Osteoblast (primary cell): ENCODE measurements at places on chromosomes 2 and 18. TPM values are rescaled to one million over a fixed set of nuclear protein-coding genes. Genes with fewer than 3 reads are reported as not detected.
A peak's percentile ranks its signal among the peaks of the same experiment; 100 is the strongest.

The B3GNT7 gene
- 0.29 and 0.72 TPM in 2 replicates for total RNA-seq

GRCh38 chr18:59123588-59124369, 15.9 kb upstream of the SEC11C start:
- no peak overlapping the region for H3K4me3 ChIP-seq

DNA sequence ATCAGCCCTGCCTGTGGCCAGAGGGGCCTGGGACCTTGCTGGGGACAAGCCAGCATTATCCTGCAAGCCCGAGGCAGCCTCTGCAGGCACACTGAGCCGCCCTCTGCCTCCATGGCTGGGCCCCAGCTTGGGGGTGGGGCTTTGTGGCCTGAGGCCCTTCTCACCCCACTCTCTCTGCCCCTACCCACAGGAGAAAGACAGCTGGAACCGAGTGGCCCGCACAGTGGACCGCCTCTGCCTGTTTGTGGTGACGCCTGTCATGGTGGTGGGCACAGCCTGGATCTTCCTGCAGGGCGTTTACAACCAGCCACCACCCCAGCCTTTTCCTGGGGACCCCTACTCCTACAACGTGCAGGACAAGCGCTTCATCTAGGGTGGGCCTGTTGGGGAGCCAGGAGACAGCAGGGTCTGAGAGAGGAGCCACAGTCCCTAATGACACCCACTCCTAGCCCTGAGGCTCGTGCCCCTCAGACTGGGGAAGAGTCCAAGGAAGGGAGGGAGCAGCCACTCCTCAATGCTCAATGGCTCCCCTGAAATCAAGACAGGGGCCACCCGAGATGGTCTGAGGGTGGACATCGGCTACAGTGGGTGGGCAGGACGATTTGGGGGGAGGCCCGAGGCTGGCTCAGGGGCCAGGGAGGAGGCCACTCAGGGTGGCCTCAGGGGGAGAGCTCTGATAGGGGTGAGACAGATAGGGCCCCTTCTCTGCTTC, 4.4 kb upstream of the CHRNG start:
- H3K4me3 ChIP-seq, result no peak overlapping the region
- peak; percentile 62 for DNase-seq
- no peak overlapping the region for H3K27ac ChIP-seq
- H3K36me3 ChIP-seq, result no peaks in the 10 kb centered on the region
- no peaks in the 10 kb centered on the region for H3K4me1 ChIP-seq

DNA sequence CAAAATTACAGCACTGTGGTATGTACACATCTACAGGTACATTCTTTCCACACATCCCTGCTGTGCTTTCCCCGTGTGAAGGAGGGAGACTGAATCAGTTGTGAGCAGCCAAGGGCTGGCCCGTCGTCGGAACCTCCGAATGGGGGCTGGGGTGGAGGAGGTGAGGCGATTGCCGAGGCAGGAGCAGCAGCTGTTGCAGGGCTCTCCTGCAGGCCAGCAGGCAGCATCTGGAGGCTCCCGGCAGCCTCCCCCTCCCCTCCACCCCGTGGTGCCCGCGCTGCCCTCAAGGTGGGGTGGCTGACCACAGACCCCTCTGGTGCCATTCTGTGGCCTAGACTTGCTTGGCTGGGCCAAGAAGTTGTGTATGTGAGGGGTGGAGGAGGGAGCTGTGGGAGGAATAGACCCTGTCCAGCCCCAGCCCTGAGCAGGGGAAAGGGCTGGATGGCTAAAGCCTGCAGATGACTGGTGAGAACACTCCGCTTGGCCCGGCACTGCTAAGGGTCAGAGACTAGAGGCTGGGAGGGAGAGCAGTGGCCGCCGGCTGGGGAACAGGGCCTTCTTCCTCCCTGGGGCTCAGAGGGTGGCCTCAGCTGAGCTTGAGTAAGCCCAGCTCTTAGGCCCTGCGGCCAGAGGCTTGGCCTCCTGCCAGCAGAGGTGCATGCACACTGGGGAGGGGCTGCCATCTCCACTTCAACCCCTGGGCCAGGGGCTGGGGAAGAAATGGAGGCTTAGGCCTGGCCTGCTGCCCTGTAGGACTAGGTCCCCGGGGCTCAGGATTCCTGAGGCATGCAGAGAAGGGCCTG, 7.6 kb downstream of the STAMBP start:
- peaks cover 18% of the 10 kb centered on the region for H3K4me1 ChIP-seq
- no peak for DNase-seq
- H3K27ac ChIP-seq, result no peak overlapping the region
- H3K4me3 ChIP-seq, result no peak overlapping the region
- H3K27me3 ChIP-seq, result no peaks in the 10 kb centered on the region
- H3K36me3 ChIP-seq, result peaks cover 34% of the 10 kb centered on the region

DNA sequence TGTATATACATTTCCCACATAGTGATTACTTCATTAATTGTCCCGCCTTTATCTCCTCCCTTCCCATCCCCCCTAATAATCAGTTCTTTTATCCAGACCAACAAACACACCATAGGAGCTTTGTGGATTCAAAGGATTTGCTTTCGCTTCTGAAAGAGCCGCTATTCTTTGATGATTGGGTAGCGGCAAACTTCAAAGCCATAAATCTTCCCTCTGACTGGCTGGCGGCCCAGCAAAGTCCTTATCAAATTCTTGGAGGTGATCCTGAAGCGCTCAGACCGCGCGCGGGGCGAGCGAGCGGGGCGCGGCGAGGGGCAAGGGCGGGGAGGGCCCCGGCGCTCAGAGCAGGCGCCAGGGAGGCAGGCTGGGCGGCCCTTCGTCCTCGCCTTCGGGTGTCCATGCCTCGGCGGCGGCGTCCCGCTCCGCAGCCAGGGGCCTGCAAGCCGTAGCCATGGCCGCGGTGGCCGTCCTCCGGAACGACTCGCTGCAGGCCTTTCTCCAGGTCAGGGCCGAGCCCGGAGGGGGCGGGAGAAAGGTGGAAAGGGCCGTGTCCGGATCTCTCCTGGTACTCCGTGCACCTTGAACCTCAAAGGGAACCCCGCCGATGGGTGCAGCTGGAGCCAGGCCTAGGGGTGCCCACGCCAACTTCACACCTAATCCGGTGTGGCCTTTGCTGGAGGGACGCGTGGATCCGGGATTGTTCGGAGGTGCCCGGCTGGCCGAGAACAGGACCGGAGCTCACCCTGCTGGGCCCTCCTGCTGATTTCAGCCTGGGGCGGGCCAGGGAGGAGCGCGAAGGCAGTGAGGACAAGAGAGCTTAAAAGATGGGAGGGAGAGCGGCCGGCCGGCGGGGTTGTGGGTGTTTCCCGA, at the start of gene SP5:
Gene SP5, plus strand, starts transcription at position 276 of the 870 bp plus-strand sequence. Its CDS starts 176 bp downstream, at position 452.
- H3K4me1 ChIP-seq, result no peaks in the 10 kb centered on the region
- H3K4me3 ChIP-seq, result peak within 1 kb of the TSS; percentile 62
- H3K27ac ChIP-seq, result no peak within 1 kb of the TSS
- H3K36me3 ChIP-seq, result no peaks in the 10 kb centered on the region
- peak; percentile 93 for DNase-seq
